ENCODE measurements at places on chromosomes 1 and 21. TPM values are rescaled to one million over a fixed set of nuclear protein-coding genes. Genes with fewer than 3 reads are reported as not detected.

The GUCA2B gene
- total RNA-seq = not detected

The GJA9 gene
- total RNA-seq = not detected

The ARHGEF19 gene
- total RNA-seq = 9.4 TPM

The SYTL1 gene
- 2.2 TPM for total RNA-seq

The TRIM67 gene
- not detected for total RNA-seq

All from epithelial cell of alveolus of lung (primary cell).